Testis (tissue), 5 donors: ENCODE measurements at places on chromosomes 12 and 14. TPM values are rescaled to one million over a fixed set of nuclear protein-coding genes. Genes with fewer than 3 reads are reported as not detected.

GRCh38 chr14:58731465-58732293 lies 93.9 kb downstream of the DACT1 start:
- DNase-seq = no peak

- no peak for DNase-seq
Observed at GRCh38 chr14:85620947-85621346, 91.0 kb downstream of the FLRT2 start.

DNA sequence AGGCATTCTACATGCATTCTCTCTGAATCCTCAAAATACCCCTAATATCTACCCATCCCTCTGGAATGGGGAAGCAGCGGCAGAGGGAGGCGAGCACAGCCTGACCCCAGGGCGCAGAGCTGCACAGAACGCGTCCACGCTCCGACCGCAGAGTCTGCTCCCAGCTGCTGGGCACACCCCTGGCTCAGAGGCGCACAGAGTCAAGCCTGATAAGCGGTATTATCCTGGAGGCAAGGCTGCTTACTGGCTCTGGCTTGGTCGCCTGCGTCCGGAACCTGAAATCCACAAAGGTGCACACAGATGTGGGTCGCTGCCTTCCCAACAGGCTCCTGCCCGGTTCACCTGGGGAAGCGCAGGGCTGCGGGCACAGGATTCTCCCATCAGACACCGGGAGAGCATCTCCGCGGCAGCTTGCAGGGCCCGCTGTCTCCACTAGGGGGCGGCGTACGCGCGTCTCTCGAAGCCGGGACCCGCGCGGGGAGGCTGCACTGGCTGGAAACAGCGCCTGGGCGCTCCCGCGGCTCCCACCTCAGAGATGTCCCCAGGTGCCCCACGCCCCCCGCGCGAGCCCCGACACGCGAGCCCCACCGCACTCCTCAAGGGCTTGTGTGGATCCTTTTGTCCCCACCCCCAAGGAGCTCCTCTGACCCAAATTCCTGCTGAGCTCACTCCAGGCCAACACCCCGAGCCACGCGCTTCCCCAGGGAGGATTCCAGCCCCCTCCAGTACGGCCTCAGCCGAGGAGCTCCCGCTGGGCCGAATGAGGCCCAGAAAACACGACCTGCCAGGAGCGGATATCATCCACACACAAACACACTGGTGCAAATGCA lies 120.1 kb upstream of the FZD10 start:
- DNase-seq = peak; percentile 81

DNA sequence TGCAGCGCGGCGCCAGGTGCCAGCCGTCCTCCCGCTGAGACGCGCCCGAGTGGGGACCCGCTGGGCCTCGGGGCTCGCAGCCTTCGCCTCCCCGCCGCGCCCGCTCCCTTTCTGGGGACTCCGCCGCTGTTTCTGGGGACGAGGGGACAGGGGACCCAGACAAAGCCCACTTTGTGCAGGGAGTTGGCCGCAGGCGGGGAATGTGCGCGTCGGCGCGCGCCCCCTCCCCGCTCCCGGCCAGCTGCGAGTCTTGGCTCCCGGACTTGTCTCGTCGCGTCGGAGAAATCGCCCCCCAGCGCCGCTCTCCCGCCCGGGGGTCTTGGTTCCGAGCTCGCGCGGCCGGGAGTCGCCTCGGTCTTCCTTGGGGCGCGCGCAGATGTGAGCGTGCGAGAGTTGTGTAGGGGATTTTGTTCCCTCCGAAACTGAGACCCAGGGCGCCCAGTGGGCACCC lies 717 bp downstream of the VASH1 start:
- DNase-seq = no peak

GRCh38 chr14:65294816-65295215 lies 117.7 kb upstream of the FUT8 start:
- no peak for DNase-seq

Gene AICDA
- total RNA-seq = not detected
